ENCODE measurements at places on chromosomes 5 and 9.

DNA sequence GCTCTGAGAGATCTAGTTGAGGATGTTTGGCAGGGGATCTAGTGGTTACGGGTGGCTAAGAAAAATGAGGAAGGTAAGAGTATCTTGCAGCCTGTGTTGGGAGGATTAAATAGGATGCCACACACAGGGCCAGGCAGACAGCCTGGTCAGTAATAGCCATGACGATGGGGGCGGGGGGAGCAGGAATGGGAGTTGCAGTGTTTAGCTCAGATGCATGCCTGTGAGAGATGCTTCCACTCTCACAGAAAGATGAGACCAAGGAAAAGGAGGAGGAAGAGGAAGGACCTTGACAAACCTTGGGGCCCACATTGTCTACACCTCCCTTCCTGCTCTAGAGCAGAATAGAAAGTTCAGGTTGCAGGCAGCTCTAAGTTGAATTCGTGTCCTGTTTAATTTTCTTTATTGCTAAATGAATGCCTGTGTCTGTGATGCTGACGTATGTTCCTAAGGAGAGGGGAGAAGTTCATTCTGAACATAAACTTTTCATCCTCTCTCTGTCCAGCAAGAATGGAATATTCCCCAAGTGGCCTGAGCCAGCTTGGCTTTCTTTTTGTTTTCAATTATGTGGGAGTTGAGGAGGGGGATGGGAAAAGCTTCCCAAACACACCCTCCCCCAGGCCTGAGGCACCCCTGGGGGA lies 28.7 kb downstream of the TGFBI start:
- DNase-seq = no peak

DNA sequence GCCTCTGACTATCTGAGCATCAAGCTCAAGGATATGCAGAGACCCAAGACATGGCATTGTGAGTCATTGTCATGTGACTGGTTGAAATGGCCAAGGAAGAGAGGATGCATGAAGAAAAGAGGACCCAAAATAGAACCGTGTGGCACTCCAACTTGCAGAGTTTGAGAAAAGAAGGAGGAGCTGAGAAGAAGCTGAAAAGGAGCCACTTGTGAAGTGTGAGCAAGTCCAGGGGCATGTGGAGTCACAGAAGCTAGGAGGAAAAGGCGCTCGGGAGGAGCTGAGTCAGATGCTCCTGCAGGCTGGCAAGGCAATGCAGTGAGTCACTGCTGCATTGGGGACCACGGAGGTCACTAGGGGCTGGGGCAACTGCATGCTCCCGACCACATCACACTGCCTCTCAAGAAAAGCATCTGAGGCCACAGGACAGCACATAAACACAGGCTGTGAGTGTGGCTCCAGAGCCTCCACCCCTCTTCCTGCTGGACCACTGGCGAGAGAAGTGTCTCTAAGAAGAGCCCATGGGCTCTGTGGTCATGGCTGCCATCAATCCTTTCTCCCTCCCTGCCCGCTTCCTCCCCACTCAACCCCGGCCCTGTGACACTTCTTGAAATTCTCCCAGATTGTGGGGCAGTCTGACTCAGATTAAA lies 197.6 kb downstream of the DRD1 start:
- DNase-seq = no peak

DNA sequence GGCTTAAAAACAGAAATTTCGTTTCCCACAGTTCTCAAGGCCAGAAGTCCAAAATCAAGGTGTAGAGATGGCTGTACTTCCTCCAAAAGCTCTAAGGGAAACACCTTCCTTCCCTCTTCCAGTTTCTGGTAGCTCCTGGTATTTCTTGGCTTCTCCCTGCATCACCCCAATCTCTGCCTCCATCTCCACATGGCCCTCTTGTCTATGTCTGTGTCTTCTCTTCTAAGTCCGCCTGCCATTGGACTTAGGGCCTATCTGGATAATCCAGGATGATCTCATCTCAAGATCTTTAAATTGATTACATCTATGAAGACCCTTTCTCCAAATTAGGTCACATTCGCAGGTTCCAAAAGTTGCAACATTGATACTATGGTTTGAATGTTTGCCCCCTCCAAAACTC lies 105.6 kb downstream of the ATPSCKMT start:
- no peak for DNase-seq

- peak; percentile 21 for DNase-seq
Measured at GRCh38 chr5:32076699-32077695, 97.1 kb downstream of the GOLPH3 start.

- no peak for DNase-seq
Measured at GRCh38 chr5:92778261-92778660, 802.8 kb downstream of the NR2F1-AS1 start.

- DNase-seq = no peak
Measured at GRCh38 chr9:128902351-128903078, 18.3 kb upstream of the PHYHD1 start.

GRCh38 chr9:37037503-37038301 lies 3.6 kb upstream of the PAX5 start:
- DNase-seq = no peak

GRCh38 chr5:103109277-103109676 lies 10.7 kb downstream of the GIN1 start:
- no peak for DNase-seq

GRCh38 chr9:71819115-71819739 lies 50.9 kb upstream of the CEMIP2 start:
- peak; percentile 26 for DNase-seq

DNA sequence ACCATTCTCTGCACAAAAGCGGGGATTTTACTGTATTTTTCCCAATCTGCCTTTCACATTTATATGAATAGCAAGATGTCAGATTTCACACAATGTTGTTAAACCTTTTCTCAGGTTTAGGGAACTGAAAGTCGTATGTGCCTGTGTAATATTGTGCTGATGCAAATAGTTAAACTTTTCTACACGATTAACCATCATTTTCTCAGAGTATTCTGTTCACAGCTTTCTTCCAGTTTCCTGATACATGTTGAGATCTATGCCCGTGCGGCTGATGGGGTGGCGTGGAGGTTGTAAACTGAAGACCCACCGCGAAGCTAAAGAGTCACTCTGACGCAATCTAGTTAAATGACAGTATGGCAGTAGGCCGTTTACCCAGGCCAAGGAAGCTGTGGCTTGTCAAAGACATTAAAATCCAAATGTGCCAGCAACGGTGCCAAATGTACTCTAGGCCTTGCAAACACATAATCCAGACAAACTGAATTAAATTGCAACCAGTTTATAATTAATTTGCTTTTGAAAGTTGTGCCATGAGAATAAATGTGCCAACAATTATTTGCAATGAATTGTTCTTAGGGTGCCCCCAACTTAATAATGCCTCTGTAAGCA lies 145.7 kb downstream of the EBF1 start:
- DNase-seq = no peak

GRCh38 chr9:92100237-92100911 lies 14.8 kb downstream of the SPTLC1 start:
- DNase-seq = no peak

DNA sequence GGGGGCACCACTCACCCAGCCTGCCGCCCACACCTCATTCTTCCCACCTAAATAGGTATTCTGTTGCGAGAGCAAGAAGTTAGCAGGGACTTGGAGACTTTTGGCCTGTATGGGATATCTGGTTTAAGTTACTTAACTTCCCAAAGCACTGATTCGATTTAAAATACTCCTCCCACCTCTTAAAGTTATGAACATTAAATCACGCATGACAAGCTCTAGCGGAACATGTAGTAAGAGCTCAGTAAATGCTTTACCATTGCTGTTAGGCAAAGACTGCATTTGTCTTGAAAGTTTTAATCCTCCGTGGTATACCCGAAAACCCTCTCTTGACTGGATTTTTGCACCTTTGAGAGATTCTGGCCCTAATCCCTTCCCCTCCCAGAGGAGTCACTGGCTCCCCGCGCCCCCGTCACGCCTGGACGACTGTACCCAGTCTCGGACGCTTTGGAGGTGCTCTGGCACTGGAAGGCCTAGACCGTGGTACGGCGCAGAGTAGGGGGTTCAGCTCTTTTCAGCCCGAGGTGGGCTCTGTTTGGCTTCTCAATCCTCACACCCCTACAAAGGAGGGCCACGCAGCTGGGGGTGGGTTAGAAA lies 4.4 kb downstream of the GDNF start:
- no peak for DNase-seq

- no peak for DNase-seq
Measured at GRCh38 chr5:168039039-168039438, 252.4 kb upstream of the WWC1 start.

DNA sequence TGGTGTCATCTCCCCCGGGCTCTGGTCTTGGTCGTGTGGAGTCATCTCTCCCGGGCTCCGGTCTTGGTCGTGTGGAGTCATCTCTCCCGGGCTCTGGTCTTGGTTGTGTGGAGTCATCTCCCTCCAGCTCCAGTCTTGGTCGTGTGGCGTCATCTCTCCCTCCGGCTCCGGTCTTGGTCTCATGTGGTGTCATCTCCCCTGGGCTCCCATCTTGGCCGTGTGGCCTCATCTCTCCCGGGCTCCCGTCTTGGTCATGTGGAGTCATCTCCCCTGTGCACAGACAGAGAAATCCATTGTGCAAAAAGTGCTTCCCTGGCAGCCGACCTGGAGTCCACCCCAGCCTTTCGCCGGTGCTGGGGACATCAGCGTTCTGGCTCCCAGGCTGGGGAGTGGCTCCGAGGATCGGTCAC lies 91.1 kb upstream of the CACNA1B start:
- DNase-seq = no peak

DNA sequence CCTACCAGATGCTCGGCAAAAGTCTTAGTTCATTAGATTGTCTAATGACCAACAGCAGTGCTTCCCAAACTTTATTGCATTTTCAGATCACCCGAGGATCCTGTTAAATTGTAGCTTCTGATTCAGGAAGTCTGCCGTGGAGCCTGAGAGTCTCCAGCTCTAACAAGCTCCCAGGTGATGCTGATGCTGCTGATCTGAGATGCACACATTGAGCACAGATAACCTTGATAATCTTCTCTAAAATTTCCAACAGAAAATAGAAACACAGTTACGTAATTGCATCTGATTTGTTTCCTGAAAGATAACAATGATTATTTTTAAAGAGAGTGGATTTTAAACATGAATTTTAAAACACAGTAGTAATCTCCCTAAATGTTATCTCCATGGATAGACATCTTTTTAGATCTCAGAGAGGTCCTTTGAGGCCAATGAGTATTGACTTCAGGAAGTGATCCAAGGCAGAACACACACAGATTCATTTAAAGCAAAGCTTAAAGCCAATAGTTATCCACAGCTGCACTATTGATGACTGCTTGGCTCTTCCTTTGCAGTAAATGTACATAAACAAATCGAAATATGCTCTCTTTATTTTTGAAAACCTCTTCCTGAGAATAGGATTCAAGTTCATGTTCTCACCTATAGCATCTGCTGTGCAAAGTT lies 122.8 kb upstream of the TNPO1 start:
- no peak for DNase-seq

DNA sequence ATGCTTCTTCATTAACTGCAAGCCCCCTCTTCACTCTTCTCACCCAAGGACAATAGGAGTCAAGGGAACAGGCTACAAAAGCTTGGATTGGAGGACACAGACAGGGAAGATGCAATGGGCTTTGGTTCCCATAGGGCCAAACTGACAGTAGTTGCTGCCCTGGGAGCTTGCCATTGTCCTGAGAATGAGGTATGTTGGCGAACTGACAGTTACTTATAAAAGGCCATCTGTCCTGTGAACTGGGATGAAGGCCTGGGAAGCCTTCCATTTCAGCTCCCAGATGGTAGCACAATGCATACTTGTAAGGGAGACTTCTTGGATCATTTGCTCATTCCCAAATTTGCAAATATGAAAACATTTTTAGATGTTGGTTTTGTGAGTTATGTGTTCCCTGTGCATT lies 88.9 kb downstream of the SNCAIP start:
- DNase-seq = no peak

- no peak for DNase-seq
Measured at GRCh38 chr5:115559524-115559923, 14.9 kb upstream of the FEM1C start.

DNA sequence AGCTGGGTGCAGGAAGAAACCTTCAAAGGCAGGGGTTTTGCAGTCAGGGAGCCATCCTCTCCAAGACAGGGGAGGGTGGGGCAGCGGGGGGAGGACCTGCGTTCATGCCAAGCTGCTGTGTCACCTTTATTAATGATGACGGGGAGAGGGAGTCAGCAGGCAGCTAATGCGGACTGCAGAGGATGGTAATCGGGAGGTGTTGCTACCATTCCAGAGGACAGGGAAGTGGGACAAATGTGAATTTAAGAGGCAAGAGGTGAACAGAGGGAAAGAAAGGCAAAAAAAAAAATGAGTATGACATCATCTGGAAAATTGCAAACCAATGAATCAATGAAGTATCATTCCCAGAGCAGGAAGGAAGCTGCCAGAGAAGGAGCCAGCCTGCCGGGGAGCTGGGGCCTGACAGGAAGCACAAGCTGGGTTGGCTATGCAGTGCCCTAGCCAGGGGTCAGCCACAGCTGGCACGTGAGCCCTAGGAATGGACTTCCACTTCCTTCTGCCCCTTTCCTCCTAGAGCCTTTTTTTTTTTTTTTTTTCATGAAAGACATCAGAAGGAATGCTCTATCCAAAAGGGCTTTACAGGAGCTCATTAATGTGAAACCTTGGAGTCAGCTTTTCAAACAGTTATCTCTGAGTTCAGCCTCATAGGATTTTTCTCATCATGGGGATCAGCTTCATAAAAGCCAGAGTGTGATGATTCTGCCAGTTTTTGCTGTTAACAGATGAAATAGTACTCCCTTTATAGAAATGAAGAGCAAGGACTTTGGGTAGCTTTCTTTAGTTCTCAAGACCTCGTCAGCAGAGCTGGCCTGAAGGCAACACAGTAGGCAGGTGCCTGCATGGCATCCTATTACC lies 9.2 kb downstream of the INSYN2B start:
- no peak for DNase-seq

DNA sequence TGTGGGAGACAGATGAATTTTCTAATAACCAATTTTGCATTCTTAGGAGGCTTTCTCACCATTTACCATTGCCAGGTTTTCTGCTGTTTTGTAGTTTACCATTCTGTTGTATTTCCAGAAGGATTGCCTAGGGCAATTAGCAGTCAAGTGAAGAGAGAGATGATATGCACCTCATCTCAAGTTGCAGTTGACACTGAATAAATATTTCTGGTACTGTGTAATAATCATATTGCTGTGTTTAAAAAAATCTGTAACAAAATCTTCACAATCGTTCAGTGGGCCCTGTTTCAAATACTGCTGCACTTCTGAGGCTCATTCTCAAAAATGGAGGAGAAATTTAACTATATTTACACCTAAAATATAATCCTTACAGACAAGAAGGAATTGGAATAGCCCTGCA lies 706.1 kb upstream of the PTPRD start:
- no peak for DNase-seq

GRCh38 chr5:122220511-122220910 lies 91.2 kb downstream of the ZNF474 start:
- DNase-seq = no peak

Measured in neuronal stem cell (in vitro differentiated cells).